ENCODE measurements at places on chromosomes 2 and 18. TPM values are rescaled to one million over a fixed set of nuclear protein-coding genes. Genes with fewer than 3 reads are reported as not detected.

Gene CFC1
- total RNA-seq, result not detected

- no peaks in the 10 kb centered on the region for H3K36me3 ChIP-seq
- H3K27ac ChIP-seq, result no peak overlapping the region
- peaks cover 13% of the 10 kb centered on the region for H3K4me1 ChIP-seq
- no peak for DNase-seq
- no peaks in the 10 kb centered on the region for H3K27me3 ChIP-seq
Measured at GRCh38 chr18:58400331-58400870, 228.5 kb downstream of the ALPK2 start.

DNA sequence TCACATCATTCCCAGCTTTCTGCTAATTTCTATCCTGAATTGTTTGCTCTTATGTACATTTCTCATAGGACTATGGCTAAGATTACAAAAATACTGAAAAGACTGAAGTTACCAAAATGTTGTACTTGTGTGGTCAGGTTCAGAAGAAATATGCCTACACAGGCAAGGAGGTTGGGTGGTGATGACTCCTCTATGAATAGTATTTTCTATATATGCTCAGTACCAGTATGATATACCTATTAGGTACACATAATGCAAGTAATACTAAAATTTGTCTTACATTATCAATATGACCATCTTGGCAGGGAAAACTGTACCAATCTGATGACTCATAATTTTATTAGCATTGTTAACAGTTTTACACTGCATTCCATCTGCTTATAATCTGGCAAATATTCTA is 12.2 kb upstream of the ORC2 start:
- H3K4me1 ChIP-seq, result no peaks in the 10 kb centered on the region
- H3K4me3 ChIP-seq, result no peak overlapping the region
- no peaks in the 10 kb centered on the region for H3K27me3 ChIP-seq
- no peak for DNase-seq

Gene TRIB2
- 52.7 TPM for total RNA-seq
